ENCODE measurements at places on chromosomes 5 and 9.

DNA sequence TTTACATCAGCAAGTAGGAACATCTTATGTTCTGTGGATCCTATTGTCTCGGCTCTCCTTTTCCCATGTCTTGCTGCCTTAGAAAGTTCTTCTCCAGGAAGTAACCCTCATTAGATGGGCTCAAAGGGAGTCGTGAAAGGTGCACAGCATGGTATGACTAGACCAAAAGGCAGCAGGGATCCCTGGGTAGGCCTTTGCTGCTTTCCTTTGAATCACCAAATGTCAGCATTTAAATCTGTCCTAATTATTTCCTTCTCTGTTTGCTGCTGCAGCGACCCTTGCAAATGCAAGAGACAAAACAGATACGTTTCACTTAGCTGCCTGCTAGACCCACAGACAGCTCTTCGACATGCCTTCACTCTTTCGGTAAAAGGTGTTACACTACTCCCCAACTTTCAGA, 218.4 kb downstream of the ACTL7B start:
- DNase-seq = no peak

GRCh38 chr9:4442806-4443205, 47.5 kb upstream of the SLC1A1 start:
- no peak for DNase-seq

- DNase-seq = no peak
These were observed 94.4 kb downstream of the IZUMO3 start for GRCh38 chr9:24451346-24451745.

- DNase-seq = no peak
These were observed 86.5 kb upstream of the ANKRD55 start for GRCh38 chr5:56319526-56320181.
